ENCODE measurements at places on chromosomes 16 and 17.

DNA sequence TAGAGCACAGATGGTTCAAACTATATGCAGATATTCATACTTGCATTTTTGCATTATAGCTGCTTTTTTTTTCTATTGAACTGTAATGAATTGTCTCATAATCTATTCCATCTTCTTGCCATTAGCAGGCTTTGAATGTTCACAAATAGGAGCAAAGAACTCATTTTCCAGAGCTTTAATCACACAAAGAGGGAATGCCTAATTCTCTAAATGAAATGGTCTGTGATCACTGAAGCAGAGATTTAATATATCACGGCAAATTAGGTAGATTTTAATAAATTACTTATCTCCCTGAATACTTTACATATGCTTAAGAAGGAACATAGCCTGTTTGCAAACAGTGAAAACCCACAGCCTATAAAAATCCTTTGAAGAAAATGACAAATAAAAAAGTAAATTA is 97.6 kb upstream of the AKTIP start:
- DNase-seq = no peak

GRCh38 chr17:67151717-67152116 is 93.3 kb downstream of the HELZ start:
- DNase-seq = no peak

GRCh38 chr17:55617441-55617840 is 105.2 kb downstream of the TMEM100 start:
- no peak for DNase-seq

GRCh38 chr16:50390371-50390771 is 21.6 kb upstream of the BRD7 start:
- DNase-seq = no peak

- DNase-seq = no peak
These were observed 42.6 kb downstream of the CYTH1 start for GRCh38 chr17:78739331-78739931.

- no peak for DNase-seq
These were observed 21.8 kb upstream of the BCO1 start for GRCh38 chr16:81216706-81217105.

DNA sequence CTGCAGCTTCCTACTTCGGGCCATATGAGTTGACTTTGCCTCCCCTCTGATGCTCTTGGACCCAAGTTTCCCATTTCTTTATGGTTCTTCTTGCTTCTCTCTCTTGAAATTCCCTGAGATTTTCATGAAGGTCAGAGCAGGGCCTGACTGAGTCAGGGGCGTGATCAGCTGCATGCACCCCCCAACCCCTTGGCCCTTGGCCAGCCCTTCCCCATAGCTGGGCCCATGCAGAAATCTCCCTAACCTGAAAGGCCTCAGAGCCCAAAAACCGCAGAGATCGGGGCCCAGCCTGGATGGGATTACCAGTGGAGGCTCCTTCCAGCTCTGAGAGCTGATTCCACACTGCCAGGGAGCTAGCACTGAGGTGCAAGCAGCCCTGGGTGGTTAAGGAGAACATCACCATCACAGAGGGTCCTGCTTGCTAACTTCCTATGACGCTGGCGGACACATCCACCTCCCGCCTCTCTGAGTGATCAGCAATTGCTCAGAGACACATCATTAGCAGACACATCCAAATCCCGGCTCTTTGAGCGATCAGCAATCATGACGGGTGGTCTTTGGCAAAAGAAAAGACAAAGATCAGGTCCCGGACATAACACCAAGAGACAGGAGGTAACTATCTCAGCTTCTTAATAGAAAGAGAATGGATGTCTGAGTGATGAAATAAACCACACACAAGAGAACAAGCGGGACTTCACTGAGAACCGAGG is 161.5 kb downstream of the C16orf78 start:
- DNase-seq = no peak

- no peak for DNase-seq
These were observed 21.1 kb downstream of the RARA start for GRCh38 chr17:40329839-40330794.

DNA sequence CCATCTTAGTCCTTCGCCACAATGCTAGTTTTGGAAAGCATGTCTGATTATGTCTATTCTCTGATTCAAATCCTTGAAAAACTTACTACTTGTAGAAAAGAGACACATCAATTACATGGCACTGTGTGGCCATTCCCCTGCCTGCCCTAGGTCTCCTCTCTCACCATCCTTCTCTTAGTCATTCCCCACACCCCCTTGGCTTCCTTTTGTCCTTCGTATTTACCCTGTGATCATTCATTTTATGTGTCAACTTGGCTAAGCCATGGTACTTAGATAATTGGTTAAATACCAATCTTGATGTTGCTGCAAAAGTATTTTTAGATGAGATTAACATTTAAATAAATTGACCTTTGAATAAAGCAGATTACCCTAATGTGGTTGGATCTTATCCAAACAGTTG is 122.9 kb upstream of the CDH11 start:
- DNase-seq = no peak

GRCh38 chr16:81565321-81566028 is 120.9 kb downstream of the CMIP start:
- no peak for DNase-seq

DNA sequence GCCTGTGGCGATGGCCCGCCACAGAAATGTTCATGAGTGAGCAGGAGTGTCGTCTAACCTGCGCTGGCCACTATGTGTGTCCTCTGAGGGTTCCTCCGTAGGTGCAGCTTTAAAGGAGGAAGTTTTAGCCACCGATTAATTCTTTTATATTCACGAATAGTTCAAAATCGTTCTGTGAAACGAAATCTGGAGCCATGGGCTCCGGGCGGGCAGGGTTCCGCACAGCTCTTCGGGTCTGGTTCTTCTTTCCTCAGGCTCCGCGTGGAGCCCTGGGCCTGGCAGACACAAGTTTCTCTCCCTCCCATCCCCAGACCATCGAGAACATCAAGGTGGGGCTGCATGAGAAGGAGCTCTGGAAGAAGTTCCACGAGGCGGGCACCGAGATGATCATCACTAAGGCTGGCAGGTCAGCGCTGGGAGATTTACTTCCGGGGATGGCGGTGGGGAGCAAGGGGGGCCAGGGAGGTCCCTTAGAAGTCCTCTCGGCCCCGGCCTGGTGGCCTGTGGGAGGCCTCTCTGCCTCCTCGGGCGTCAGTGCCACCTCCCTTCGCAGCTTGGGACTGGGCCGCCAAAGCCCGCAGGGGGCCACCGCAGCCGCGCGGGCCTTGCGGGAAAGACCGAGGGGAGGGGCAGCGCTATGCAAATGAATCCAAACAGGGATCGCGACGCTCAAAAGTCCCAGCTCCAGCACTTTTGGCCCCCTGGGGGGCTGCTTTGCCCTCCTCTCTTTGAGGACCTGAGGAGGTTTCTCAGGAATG is 5.2 kb downstream of the TBX4 start:
- no peak for DNase-seq

- DNase-seq = no peak
These were observed 318 bp upstream of the RBL2 start for GRCh38 chr16:53433930-53434376.

Measured in stimulated activated CD8-positive, alpha-beta memory T cell treated with anti-CD3 and anti-CD28 coated beads, Interleukin-4, amount 100 ng/mL, for 4 hours (primary cell).